ENCODE measurements at places on chromosomes 7 and 10.

DNA sequence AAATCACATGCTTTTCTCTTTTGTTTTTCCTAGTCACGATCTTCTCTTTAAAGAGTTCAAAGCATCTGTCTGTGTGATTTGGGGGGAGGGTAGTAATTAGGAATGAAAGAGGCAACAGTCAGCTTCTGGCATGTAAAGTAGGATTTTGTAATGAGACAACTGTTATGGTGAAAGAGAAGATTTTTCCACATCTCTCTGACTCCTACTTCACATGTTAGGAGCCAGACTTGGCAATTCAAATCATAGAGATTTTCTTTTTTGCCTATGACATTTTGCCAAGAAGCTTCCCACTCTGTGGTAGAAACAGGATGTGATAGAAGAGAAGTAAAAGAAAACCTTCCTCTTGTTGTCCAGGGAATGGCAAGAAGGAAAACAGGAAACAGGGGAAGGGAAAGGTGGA is 38.3 kb upstream of the KLHL7 start:
- no peak for DNase-seq

- DNase-seq: peak; percentile 39
Measured at GRCh38 chr10:3783682-3784432, 1.2 kb downstream of the KLF6 start.

DNA sequence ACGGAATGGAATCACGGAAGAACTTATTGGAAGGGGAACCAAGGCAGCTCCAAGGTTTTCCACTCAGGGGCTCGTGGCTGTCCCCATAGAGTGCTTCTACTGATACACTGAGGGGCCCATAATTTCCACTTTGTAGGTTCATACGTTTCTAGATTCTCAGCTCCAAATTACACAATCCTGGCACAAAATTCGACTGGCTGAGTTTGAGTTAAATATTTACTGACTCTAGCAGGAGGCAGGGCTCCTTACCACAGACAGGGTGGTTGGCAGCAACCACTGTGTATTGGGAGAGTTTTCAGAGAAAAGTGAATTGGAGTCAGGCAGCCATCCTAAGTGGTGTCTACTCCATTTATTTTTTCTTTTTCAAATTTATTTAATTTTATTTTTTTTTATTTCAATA is 55.4 kb upstream of the SEC61G start:
- DNase-seq: no peak

DNA sequence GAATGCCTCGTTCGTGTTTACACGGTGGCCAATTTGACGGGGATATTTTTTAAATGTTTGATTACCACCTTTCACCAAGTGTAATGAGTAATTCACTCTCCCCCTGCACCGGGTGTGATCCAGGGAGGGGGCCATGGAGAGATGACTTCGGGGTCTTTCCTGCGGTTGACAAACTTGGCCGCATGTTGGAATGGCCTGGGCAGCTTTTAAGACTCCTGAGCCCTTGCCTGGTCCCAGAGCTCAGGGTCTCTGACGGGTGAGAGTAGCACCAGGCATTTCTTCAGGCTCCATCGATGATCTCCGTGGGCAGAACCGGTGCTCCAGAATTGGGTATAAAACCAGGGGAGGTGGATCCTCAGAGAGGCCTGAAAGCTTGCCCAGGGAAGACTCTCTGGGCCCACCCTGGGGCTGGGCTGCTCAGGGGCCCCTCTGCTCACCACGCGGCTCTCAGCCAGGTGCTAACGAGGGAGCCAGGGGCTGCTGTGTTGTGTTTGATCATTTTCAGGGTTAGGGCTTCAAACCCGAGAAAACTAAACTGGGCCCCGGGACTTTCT is 882 bp downstream of the ZNF282 start:
- DNase-seq: no peak

DNA sequence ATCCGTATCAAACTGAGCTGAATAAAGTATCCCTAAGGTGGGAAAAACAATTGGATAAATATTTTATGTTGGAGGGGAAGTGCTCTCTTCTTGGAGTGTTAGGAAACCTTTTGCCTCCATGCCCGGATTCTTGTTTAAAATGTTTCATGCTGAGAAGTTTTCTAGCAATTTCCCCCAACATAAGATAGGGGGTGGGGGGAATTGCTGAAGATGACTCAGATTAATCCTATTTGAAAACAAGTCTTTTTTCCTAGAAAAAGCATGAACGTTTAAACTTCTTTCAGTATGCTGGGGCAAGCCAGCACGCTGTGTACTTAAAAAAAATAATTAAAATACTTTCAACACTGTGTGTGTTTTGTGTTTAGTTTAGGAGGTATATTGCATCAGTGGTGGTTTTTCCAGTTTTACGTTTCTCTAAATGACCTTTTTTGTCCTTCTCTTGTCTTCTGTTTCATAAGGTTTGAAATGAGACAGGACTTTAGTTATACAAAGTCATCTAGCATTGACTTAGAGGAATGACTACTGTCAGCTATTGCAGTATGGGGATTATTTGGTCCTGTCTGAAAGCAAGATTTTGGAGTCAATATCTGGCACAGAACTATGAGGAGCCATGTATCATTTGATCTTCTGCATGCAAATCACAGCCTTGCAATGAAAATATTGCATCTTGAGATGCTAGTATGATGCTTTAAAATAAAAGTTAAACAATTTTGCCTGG is 295.9 kb downstream of the GATA3 start:
- DNase-seq: no peak

DNA sequence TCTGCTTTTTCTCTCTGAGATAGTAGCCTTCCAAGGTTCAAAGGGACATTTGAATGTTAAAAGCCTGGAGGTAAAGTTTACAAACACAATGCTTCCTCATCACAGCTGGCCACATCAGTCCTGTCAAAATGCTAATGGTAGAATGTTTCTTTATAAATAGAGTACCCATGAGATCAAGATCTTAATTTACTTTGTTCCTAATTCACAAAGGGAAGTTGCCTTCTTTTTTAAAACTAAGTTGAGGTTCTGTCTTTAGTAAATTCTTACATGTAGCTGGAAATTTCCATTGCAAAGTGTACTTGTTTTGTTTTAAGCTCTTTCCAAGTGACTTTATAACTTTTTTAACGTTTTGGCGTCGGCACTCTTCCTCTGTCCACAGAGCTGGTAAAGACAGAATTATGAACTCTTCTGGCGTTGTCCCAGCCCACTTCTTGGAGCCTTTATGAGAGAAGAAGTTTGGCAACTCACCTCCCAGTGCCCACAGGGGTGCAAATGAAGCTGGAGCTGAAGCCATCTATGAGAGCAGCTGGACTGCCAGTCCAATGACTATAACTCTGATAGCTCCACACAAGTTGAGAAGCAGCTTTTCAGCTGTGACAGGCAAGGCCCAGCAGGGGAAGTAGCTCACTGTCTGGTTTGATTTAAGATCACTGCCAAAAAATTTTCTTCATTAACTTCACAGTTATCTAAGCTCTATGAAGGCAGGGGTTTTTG is 23.3 kb downstream of the FZD1 start:
- DNase-seq: no peak
